ENCODE measurements at places on chromosomes 13 and 19. TPM values are rescaled to one million over a fixed set of nuclear protein-coding genes. Genes with fewer than 3 reads are reported as not detected.

The BEST2 gene
- polyA plus RNA-seq, result 0.06 TPM

The CYP4F11 gene
- polyA plus RNA-seq, result 11.9 TPM

The TMEM145 gene
- polyA plus RNA-seq, result 0.08 TPM

The ZNF66 gene
- 1.0 TPM for polyA plus RNA-seq

The PCDH20 gene
- 0.16 TPM for polyA plus RNA-seq
